NAMALWA (cell line): ENCODE measurements at places on chromosomes 6 and 20.

DNA sequence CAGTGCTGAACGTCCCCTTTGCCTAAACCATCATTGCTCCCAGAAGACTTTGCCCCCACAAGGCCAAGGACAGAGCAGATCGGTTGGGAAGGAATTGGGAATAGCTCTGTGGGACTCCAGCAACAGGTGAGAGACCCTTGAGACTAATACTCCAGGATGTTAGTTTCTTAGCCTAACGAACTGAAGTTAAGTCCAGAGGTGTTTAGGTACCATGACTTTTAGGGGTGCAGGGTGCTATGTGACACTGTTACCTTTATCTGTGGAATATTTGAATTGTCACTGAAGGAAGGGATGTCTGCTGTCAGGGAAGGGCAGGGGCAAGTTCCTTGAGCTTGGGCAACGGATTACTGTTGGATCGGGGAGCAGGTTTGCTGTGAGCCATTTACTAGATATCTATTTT lies 1.9 kb downstream of the BLCAP start:
- no peak for DNase-seq

DNA sequence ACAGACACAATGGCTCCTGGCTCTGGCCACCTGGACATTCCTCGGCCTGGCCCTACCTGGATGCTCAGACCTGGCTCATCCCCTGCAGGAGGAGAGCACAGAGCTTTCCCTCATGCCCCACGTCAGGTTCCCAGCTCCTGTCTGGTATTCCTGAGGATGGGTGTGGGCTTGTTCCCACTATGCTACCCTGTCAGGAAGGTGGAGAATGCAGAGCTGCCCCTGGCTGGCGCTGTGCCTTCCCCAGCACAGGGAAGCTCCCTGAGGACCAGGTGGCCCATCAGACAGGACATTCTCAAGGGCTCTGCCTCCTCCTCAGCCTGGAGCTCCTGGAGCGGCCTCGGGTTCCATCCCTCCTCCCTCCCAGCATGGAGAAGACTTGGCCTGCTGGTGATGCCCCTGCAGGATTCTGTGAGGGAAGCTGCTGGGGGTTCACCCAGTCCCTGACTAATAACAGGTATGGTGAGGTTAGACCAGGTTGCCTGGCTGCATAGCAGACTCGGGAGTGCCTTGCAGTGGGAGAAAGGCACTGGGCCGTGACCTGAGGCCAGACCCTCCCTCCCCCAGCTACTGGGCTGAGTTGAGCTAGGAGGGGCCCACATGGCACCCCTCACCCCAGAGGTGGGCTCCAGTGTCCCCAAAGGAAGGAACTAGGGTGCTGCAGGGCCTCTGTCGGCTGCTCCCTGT lies 156.0 kb upstream of the MLN start:
- no peak for DNase-seq

DNA sequence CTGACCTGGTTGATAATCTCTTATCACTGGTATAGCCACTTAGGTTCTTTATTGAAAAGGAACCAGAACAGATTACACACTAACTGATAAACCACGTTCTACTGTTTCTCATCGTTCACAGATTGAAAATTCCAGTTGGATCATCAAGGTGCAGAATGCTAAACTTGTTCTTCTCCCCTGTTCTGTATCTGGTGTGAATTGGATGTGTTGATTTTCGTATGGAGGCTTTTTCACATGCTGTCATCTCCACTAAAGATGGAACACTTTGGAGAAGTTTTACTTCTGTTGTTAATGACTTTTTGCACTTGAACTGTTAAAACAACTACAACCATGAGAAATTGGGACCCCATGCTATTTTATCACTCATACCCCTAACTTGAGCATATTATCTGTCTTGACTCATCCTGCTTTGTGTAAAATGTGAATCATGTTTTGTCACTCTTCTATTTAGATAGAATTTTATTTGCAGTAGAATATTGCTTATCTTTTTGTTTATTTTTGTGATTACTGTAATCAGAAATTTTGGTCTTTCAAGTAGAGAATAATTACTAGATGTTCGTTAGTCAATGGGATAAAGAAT lies 17.5 kb downstream of the VAPB start:
- no peak for DNase-seq

DNA sequence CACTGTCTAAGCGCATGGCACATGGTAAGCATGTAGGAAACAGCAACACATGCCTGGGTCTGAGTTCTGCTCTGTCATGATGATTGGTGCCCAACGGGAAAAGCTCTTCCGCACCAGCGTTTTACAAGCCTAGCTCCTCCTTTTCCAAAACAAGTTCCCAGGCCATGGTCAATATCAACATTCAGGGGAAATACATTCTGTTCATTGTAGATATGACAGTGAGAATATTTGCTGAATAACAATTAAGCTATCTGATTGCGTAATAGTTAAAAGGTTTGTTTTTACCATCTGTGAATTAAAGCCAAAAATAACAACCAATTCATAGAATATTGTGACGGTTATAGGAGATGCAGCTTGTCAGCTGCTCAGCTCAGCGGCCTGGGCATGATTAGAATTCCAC lies 404.3 kb upstream of the SLC35B3 start:
- no peak for DNase-seq

DNA sequence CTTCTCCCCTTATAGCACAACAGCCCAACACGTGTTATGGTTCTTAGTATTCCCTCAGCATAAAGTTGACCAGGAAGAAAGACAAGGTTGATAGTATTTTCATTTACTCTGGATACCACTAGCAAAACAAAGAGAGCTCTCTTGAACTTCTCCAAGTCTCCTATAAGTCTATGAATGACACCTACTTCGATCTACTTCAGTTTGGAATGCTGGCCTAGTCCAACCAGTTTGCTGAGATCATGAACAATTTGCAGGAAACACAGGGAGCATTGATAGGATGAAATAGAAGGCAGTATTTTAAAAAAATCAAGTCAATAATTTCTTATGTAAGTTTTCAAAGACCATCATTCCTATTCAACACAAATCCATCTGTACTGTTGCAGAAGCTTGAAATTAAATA lies 93.6 kb downstream of the GJA10 start:
- no peak for DNase-seq

DNA sequence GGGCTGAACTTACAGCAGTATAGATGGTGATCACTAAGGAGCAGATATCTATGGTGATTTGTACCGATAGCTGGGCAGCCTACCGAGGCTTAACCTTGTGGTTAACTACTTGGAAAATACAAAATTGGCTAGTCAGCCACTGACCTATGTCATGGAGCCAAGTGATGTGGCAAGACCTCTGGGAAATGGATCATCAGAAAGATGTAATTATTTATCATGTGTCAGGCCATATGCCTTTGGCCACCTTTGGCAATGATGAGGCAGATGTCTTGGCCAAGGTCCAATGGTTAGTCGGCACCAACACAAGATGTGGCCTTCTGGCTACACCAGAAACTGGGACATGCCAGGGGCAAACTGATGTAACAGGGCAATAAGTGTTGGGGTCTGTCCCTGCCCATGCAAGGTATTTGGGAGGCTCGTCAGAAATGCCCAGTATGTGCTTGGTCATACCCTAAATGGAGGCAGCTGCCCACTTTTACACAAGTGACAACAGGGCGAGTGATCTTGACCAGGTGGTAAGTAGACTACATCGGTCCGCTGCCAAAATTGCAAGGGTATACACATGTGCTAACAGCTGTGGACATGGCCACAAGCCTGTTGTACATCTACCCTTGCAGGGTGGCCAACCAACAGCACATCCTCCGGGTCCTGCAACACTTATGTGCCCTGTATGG lies 30.1 kb downstream of the HDDC2 start:
- no peak for DNase-seq

- DNase-seq: no peak
Measured at GRCh38 chr6:80969439-80969838, 783.0 kb downstream of the TENT5A start.

GRCh38 chr6:13373488-13373886 lies 45.1 kb upstream of the TBC1D7 start:
- DNase-seq: no peak

DNA sequence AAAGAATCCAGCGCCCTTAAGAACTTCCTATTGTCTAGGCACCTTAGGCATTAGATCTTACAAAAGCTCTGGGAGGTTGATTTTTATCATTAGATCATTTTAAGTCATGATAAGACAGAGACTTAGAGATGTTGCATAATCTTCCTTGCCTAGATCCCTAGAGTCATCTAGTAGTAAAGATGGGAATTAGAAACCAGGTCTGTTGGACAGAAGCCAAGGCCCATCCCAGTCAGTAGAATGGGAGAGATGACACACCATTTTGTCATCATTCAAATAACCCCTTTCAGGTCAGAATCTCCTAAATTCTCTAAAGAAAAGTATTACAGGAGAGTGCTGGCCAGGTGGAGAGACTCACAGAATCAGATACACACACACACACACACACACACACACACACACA lies 579.1 kb downstream of the BMP2 start:
- DNase-seq: no peak

- DNase-seq: no peak
Measured at GRCh38 chr6:2752477-2753109, 1.9 kb upstream of the MYLK4 start.

GRCh38 chr6:124970243-124970642 lies 8.0 kb downstream of the RNF217 start:
- no peak for DNase-seq

GRCh38 chr20:61119794-61120410 lies 132.2 kb upstream of the CDH4 start:
- no peak for DNase-seq

- no peak for DNase-seq
Measured at GRCh38 chr6:108958900-108959770, 110.9 kb downstream of the ARMC2 start.
